Activated naive CD8-positive, alpha-beta T cell treated with anti-CD3 and anti-CD28 coated beads for 36 hours (primary cell): ENCODE measurements at places on chromosomes 12 and 14. TPM values are rescaled to one million over a fixed set of nuclear protein-coding genes. Genes with fewer than 3 reads are reported as not detected.

Gene ZNF891
- total RNA-seq, result 1.4 TPM

Gene MED6
- total RNA-seq, result 66.6 TPM

Gene FSCB
- not detected for total RNA-seq

Gene NUBPL
- 9.5 TPM for total RNA-seq

Gene IRAK3
- 0.33 TPM for total RNA-seq

Gene BDKRB1
- not detected for total RNA-seq

Gene PPP4R3A
- 122 TPM for total RNA-seq

Gene A2M
- total RNA-seq, result not detected

Gene NT5DC3
- total RNA-seq, result 9.6 TPM

Gene IL22
- 0.64 TPM for total RNA-seq

Gene KCNJ8
- total RNA-seq, result not detected

Gene PLEKHH1
- total RNA-seq, result 3.3 TPM

Gene RDH5
- 4.2 TPM for total RNA-seq

Gene SERPINA12
- total RNA-seq, result not detected

Gene FGF6
- not detected for total RNA-seq

Gene CACNA2D4
- total RNA-seq, result 3.8 TPM

Gene RNU4-1
- 768 TPM for total RNA-seq

Gene KRT74
- not detected for total RNA-seq

Gene RNASE4
- total RNA-seq, result 0.68 TPM

Gene KRT8
- 0.48 TPM for total RNA-seq

Gene RBP5
- total RNA-seq, result not detected

Gene CD27
- 181 TPM for total RNA-seq

Gene SDSL
- 0.25 TPM for total RNA-seq

Gene NEUROD4
- not detected for total RNA-seq

Gene LUM
- not detected for total RNA-seq

Gene IAPP
- not detected for total RNA-seq

Gene DPY19L2
- 4.6 TPM for total RNA-seq

Gene CAND1
- total RNA-seq, result 234 TPM
